ENCODE measurements at places on chromosomes 2 and 18. TPM values are rescaled to one million over a fixed set of nuclear protein-coding genes. Genes with fewer than 3 reads are reported as not detected.

OSBPL6 gene
- 2.4 TPM for total RNA-seq

DNA sequence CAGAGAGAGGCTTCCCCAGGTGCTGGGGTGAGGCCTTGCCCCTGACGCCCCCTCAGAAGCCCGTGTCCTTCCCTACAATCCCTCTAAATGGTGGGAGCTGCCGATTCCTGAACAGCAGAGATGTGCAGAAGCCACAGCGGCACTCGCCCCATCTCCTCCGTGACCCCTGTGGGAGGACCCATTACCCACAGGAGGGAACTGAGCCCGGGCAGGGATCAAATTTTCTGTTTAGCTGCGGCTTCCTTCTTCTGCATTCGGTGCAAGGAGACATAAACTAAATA, 181.2 kb upstream of the RAB6C start:
- no peak for DNase-seq

DNA sequence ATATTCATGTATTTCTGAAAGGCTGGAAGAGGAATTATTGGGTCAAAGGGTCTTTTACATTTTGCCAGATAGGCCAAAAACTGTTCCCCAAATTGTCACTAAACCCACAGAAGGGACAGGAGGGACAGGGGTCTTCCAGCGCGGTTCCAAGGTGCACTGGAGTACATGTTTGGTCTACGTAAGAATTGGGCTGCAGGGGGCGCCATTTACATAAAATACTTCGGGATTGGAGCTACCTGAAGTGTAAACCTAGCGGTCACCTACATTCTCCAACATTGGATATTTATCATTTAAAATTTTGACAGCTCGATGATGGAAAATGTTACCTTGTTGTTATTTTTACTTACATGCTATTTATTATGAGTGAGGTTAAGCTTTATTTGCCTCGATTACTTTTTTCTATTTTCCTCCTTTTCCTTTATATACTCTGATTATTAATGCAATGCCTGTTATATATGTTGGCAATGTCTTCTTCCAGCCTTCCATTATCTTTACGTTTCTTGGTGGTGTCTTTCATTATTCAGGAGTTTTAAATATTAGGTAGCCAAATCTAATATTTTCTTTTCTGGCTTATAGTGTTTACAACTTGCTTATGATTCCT, 43.0 kb upstream of the RAB6C start:
- no peak for DNase-seq

DNA sequence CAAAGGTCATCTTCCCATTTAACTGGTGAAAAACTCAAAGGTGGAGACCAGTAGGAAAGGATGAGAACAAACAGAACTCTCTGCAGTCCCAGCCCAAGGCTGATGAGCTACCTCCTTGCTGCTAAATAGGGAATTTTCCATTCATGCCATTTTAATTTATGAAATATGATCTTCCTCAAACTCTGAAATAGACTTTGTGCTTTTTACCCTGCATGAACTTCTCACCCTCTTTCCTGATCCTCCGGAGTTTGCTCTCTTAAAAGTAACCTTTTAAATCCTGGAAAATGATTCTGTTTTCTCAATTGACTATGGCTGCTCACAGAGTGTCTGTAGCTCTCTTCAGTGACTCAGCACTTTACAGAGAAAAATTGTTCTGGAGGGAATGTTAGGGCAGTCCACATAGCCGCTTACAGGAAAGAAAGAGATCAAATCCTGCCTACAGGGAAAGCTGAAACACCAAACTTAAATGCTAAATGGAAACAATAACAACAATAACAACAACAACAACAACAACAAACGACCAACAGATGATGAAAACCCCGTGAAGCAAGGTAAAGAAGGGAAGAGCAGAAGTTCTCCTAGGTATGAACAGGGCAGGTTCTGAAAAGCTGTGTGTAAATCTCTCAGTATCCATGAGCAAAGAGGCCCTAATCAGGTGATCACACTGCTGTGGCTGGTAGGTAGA, 79.8 kb upstream of the SESTD1 start:
- DNase-seq: no peak

- DNase-seq: no peak
Observed at GRCh38 chr2:58497168-58497567, 256.0 kb upstream of the FANCL start.
